Astrocyte of the hippocampus (primary cell): ENCODE measurements at places on chromosomes 3 and 15.

- DNase-seq = no peak
Observed at GRCh38 chr15:71674354-71674753, 136.0 kb upstream of the NR2E3 start.

DNA sequence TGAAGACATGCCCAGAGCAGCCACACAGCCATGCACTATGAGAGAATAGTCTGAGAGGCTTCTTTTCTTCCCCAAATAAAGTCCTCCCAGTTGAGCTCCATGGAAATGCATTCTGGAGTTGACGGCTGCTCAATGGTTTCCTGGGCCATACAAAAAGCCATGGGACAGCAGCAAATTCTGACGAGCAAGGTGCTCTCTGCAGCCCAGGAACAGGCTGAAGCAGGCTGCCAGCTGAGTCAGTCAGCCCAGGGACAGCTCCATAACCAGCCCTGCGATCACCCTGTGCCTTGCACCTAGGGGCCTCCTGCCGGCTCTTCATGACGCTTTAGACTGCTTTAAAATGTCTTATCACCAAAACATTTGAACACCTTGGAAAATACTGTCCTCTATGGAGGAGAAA lies 256.3 kb upstream of the CHRNA7 start:
- DNase-seq = no peak

GRCh38 chr3:193884652-193885051 lies 251.3 kb upstream of the HES1 start:
- DNase-seq = no peak

DNA sequence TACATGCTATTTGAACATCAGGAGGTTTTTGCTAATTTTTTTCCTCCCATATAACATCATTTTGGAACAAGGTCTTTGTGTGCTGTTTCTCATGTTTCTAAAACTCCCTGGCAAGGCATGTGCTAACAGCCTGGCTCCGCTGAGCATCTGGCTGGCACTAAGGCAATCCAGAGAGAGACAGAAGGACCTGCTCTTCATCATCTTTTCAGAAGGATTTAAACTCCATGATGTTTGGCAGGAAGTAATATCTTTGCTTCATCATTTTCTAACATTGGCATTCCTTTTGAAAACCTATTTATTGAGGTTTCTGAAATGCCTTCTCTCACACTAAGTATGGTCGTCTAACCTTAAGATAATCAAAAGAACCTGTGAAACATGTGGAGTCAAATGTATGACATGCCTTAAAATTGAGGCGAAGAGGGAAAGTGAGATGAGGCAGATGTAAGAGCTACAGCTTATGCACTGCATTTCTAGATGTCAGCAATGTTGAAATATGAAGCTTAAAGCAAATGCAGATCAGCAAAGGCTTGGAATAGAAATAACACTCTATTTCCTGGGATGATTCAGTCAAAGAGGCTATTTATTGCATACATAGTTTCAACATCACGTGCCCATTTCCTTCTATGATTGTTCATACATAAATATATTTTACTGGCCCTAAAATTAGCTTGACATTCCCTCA lies 592.0 kb downstream of the ZNF385D start:
- no peak for DNase-seq

- no peak for DNase-seq
Observed at GRCh38 chr15:69660658-69661405, 208.2 kb downstream of the RPLP1 start.

- no peak for DNase-seq
Observed at GRCh38 chr3:102105193-102105592, 255.9 kb downstream of the NFKBIZ start.
